ENCODE measurements at places on chromosomes 6 and 20. TPM values are rescaled to one million over a fixed set of nuclear protein-coding genes. Genes with fewer than 3 reads are reported as not detected.

The UBE2C gene
- total RNA-seq: 189 TPM

The LRRC1 gene
- 2.3 TPM for total RNA-seq

The PRSS16 gene
- total RNA-seq: 1.4 TPM

The ARFGAP1 gene
- 89.4 TPM for total RNA-seq

The OXT gene
- total RNA-seq: not detected

The ADGB gene
- total RNA-seq: not detected

The FLRT3 gene
- not detected for total RNA-seq

DNA sequence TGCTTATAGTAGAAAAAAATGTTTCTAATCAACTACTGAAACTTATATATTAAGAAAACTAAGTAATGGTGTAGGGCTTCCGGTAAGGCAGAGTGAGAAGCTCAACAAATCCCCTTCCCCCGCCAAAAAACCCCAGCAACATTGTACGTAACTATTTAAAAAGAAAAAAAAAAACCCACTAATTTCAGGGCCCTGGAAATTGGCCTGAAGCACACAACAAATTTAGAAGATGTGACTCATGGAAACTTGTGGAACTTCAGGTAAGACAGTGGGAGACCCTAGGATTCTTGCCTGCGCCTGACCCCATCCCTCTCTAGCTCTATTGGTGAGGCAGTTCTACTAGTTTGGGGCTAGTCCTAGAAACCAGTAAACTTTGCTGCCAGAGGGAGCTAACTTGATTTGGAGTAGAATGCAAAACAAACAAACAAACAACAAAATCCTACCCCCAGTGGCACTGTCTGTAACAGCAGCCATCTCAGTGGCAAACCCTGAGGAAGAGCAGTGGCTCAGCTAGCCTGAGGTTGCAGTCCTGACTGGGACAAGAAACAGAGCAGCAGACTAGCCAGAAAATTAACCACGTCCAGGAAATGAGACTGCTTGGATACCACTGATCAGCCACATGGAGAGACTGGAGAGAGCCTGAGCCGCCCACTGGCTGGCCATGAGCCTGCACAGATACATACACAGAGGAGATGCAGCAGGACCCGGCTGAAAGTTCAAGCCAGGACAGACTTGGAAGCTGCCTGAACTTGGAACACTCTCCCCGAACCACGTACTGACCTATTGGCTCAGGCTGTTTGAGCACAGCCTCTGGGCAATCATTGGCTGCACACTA is 135.1 kb downstream of the TBXT start:
- no peaks in the 10 kb centered on the region for H3K27me3 ChIP-seq
- no peaks in the 10 kb centered on the region for H3K4me1 ChIP-seq
- no peaks in the 10 kb centered on the region for H3K36me3 ChIP-seq

DNA sequence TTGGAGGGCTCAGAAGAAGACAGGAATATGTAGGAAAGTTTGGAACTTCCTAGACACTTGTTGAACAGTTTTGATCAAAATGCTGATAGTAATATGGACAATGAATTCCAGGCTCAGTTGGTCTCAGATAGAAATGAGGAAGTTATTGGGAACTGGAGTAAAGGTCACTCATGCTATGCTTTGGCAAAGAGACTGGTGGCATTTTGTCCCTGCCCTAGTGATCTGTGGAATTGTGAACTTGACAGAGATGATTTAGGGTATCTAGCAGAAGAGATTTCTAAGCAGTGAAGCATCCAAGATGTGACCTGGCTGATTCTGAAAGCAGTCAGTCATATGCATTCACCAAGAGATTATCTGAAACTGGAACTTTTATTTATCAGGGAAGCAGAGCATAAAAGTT is 45.1 kb downstream of the FRK start:
- peaks cover 13% of the 10 kb centered on the region for H3K4me1 ChIP-seq
- no peak overlapping the region for H3K4me3 ChIP-seq
- no peak for DNase-seq
- no peaks in the 10 kb centered on the region for H3K36me3 ChIP-seq
- H3K27ac ChIP-seq: no peak overlapping the region
- H3K27me3 ChIP-seq: peaks cover 26% of the 10 kb centered on the region

DNA sequence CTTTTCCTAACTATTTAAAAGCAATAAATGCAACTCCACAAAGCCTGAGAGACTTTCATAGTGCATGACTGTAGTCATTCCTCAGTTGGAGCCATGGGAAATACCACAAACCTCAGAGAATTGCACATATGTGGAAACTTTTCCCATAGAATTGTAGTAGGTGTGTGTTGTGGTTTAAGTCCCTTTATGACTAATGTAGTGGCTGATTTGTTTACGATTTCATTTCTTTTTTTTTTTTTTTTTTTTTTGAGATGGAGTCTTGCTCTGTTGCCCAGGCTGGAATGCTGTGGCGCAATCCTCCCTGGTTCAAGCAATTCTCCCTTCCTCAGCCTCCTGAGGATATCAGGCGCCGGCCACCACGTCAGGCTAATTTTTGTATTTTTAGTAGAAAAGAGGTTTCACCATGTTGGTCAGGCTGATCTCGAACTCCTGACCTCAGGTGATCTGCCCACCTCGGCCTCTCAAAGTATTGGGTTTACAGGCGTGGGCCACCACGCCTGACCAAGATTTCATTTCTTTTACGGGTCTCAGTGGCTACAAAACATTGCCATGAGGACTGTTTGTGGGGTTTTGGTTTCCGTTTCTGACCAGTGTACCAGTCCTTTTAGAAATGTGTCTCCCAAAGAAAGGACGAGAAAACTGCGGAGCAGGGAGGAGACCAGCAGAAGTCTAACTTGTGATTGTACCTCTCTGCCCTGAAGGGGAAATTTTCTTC is 212.1 kb upstream of the MARCKS start:
- DNase-seq: no peak
- no peaks in the 10 kb centered on the region for H3K36me3 ChIP-seq
- peaks cover 9% of the 10 kb centered on the region for H3K27me3 ChIP-seq
- H3K27ac ChIP-seq: no peak overlapping the region

DNA sequence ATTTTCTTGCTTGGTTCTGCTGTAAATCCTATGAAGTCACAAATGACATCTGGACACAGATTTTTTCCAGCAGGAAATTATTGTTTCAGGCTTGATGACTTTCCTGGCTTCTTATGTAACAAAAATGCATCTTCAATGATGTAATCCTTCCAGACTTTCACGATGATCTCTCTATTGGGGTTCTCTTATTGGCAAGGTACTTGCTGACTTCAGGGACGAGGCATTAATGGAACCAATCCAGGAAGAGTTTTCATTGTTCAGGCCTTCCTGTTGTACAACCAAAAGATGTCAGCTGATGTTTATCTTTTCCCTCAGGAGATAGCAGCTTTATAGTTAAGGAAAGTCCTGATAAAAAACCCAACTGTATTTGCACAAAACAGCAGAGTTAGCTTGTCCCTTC is 118.5 kb upstream of the MMS22L start:
- no peak overlapping the region for H3K4me3 ChIP-seq
- no peaks in the 10 kb centered on the region for H3K4me1 ChIP-seq
- H3K27ac ChIP-seq: no peak overlapping the region

GRCh38 chr6:145705561-145705960 is 29.8 kb downstream of the EPM2A start:
- no peak for DNase-seq
- no peak overlapping the region for H3K4me3 ChIP-seq
- H3K27ac ChIP-seq: no peak overlapping the region
- H3K4me1 ChIP-seq: peaks cover 17% of the 10 kb centered on the region
- H3K27me3 ChIP-seq: no peaks in the 10 kb centered on the region
- peaks cover 21% of the 10 kb centered on the region for H3K36me3 ChIP-seq

DNA sequence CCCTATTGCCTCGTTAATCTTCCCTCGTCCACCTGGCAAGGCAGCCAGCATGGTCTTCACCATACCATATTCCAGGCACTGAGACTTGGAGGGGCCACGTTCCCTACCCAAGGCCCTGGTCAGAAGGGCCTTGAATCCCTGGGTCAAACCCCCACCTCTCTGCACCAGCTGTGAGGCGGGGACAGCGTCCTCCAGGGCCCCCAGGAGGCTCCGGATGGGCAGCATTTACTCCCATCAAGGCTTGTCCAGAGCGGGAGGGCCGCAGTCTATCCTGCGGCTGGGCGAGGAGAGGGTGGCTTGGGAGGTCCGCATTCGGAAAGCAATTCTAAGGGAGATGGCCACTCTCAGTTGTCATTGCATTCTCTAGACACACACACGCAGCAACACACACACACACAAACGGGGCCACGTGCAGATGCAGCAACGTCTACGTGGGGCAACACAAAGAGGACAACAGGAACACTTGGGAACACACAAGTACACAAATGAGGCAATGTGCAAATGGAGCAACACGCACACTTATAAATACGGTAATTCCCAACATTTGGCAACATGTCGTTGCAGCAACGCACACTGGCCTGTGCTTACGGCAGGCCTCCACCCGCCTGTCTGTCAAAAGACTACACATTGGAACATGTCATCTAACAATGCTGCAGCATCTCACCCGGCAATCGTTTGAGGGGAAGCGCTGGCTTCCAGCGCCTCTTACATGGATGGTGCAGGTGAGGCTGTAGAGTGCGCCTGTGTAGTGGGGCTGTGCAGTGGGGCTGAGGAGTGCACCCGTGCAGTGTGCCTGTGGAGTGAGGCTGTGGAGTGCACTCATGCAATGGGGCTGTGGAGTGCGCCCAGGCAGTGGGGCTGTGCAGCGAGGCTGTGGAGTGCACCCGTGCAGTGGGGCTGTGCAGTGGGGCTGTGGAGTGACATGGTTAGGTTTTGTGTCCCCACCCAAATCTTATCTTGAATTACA is 12.9 kb upstream of the NTSR1 start:
- peaks cover 2% of the 10 kb centered on the region for H3K4me1 ChIP-seq
- no peak for DNase-seq
- peaks cover 2% of the 10 kb centered on the region for H3K27me3 ChIP-seq
- H3K36me3 ChIP-seq: no peaks in the 10 kb centered on the region
- no peak overlapping the region for H3K4me3 ChIP-seq
- no peak overlapping the region for H3K27ac ChIP-seq

GRCh38 chr6:144468709-144469108 is 183.6 kb downstream of the UTRN start:
- DNase-seq: peak; percentile 27
- H3K36me3 ChIP-seq: peaks cover 8% of the 10 kb centered on the region
- H3K27me3 ChIP-seq: no peaks in the 10 kb centered on the region
- H3K27ac ChIP-seq: peak overlapping the region; percentile 46
- H3K4me3 ChIP-seq: peak overlapping the region; percentile 42
- peaks cover 20% of the 10 kb centered on the region for H3K4me1 ChIP-seq

DNA sequence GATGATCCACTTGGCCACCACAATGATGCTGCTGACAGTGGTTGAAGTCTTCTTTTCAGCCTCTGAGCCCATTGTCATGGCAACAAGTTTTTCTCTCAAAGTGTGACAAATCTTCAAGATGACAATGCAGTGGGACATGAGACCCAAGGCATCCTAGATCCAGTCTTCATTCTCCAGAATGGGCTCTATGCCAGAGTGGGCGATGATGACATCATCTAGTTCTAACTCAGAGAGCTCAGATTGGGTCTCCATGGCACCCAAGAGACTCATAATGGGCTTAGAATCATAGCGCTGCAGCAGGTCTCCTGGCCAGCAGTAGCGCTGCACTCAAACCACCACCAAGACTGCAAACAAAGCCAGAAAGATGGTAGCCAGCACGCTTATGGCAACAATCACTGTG is 973.6 kb downstream of the EYS start:
- no peaks in the 10 kb centered on the region for H3K4me1 ChIP-seq
- no peaks in the 10 kb centered on the region for H3K36me3 ChIP-seq
- H3K27ac ChIP-seq: no peak overlapping the region
- no peaks in the 10 kb centered on the region for H3K27me3 ChIP-seq
- H3K4me3 ChIP-seq: no peak overlapping the region
- DNase-seq: no peak

GRCh38 chr6:64294034-64294433 is 658.4 kb downstream of the PHF3 start:
- no peak for DNase-seq
- no peak overlapping the region for H3K4me3 ChIP-seq
- H3K27ac ChIP-seq: no peak overlapping the region
- no peaks in the 10 kb centered on the region for H3K27me3 ChIP-seq

GRCh38 chr6:134123666-134124208 is 71.3 kb upstream of the SLC2A12 start:
- H3K4me1 ChIP-seq: no peaks in the 10 kb centered on the region
- no peaks in the 10 kb centered on the region for H3K27me3 ChIP-seq
- H3K4me3 ChIP-seq: no peak overlapping the region
- no peak overlapping the region for H3K27ac ChIP-seq

All from activated naive CD4-positive, alpha-beta T cell treated with anti-CD3 and anti-CD28 coated beads for 36 hours (primary cell).